ENCODE measurements at places on chromosomes 2 and 18.
A peak's percentile ranks its signal among the peaks of the same experiment; 100 is the strongest.

DNA sequence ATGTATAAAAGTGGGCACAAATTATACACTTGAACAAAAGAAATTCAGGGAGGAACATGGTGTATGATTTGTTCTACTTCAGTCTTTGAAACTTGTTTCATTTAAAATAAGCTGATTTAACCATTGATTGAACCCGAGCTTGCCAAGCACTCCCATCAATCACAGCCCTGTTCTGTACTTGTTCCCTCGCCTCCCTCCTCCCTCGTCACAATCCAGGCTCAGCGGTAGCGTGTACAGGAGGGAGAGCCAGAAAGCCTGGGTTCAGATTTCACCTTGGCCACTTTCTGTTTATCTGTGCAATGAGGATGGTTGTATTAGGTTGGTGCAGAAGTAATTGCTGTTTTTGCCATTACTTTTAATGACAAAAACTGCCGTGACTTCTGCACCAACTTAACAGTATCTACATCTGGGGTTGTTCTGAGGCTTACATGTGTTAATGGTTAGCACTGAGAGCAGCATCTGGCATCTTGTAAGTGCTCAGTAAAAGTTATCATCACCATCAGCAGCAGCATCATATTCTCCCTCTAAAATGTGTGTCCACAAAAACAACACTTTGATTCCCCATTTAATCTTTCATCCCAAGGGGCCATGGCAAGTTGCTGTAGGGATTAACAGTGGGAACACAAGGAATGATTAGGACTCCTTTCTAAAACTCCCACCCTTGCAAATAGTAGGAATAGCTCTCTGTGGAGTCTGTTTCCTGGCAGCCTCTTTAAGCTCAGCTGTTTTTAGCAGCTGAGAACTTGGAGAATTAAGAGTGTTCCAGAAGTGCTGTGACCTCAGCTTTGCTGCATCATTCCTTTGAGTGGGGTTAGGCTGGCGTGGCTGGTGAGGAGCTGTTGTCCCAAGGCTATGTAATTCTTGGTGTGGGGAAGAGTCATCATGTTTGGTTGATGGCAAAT, 4.7 kb downstream of the DPYSL5 start:
- DNase-seq, result no peak

GRCh38 chr2:110766291-110766690, 33.9 kb downstream of the ACOXL start:
- DNase-seq, result no peak

DNA sequence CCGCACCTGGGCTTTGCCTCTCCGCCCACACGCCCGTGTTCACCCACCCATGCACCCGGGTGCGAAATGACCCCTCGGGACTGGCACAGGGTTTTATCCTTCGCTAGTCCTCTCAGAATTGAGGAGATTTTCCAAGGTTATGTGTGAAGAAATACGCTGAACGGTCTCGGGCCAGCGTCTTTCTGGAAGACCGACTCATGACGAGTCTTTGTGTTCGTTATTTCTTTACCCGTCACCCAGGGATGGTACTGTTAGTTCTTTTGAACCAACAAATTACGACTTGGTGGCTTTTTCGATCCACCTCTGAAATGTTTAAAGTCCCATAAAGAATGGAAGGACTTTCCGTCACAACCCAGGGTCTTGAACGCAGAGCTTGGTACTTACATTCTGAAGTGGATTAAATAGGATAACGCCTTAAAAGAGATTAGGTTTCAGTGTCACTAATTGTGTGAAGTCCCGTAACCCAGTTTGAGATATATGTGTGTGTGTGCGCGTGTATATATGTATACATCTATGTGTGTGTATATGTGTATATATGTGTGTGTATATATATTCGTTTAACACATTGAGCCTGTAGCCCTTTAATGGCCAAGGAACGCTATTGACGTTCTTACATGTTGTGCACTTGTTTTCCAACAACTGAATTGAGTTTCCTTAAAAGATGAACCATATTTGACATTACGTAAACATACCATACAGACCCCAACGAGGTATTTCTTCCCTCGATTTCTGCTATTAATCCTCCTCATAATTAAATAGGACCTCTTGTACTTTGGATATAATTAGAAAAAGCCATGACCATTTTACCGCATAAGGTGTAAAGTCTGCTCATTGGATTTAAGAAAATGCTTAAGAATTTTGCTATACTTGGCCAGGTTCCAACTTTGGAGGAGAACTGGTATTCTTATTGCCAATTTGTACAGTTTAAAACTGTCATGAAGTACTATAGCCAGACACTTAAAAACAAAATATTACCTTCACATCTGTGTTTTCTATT, 889 bp downstream of the ZC3H15 start:
- peak; percentile 35 for DNase-seq

DNA sequence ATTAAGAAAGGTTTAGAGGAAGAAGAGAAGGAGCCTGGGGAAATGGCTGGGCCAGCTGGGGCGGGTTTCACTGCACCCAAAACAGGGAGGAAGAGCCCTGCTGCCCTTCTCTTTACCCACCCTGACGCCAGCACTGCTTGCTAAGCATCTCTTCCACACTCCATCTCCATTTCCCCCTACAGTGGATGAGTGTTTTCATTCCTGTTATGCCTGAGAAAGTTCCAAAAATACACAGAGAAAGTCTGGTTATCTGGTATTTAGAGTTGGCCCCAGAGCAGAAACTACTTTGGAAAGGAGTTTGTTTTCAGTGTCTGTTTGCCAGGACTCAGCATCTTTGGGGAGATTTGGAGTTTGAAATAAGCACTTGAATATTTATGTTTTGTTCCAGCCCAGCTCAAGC, 451.0 kb downstream of the SLC4A3 start:
- DNase-seq, result no peak

GRCh38 chr2:2491964-2492363, 160.9 kb upstream of the MYT1L start:
- DNase-seq, result no peak

- DNase-seq, result no peak
These were observed 398.0 kb upstream of the CDH20 start for GRCh38 chr18:60935041-60935910.

- DNase-seq, result no peak
These were observed 41.1 kb downstream of the ACOXL start for GRCh38 chr2:110773401-110773921.

GRCh38 chr2:7911196-7911595, 770.7 kb upstream of the ID2 start:
- DNase-seq, result no peak

DNA sequence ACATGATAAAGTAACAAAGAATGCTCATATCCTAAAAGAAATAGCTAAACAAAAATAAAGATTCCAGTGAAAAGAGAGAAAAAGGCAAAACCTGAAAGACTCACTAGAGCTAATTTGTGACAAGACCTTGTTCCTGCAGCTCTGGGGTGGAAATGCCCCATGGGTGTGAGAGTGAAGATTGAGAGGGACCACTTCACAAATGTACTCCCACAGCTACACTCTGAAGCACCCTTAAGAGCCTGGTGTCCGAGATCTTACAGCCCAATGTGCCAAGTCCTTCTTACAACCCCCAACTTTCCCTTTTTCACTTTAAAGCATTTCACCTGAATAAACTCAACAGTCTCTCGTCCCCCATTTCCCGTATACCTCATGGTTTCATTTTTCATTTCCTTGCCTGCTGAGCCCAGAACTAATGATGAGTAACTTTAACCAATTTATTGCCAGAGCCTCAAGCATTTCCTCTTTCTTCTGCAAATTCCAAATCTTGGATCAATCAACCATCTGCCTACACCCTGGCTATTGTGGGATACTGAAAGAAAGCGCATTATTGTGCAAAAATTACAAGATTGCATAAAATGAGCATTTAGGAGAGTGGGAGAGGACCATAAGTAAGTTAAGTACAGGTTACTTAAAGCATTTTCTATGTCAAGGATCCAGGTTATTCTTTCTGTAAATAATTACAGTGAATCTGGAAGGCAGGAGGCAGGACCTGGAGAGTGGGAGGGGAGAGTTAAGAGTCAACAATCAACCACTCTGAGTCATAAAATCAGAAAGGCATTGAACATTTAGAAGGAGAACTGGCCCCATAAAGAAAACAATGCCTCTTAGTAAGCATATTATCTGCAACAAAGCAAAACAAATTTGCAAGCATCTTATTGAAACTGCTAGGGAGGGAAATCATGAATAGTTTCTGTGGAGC, 804.4 kb upstream of the CELF4 start:
- DNase-seq, result no peak

DNA sequence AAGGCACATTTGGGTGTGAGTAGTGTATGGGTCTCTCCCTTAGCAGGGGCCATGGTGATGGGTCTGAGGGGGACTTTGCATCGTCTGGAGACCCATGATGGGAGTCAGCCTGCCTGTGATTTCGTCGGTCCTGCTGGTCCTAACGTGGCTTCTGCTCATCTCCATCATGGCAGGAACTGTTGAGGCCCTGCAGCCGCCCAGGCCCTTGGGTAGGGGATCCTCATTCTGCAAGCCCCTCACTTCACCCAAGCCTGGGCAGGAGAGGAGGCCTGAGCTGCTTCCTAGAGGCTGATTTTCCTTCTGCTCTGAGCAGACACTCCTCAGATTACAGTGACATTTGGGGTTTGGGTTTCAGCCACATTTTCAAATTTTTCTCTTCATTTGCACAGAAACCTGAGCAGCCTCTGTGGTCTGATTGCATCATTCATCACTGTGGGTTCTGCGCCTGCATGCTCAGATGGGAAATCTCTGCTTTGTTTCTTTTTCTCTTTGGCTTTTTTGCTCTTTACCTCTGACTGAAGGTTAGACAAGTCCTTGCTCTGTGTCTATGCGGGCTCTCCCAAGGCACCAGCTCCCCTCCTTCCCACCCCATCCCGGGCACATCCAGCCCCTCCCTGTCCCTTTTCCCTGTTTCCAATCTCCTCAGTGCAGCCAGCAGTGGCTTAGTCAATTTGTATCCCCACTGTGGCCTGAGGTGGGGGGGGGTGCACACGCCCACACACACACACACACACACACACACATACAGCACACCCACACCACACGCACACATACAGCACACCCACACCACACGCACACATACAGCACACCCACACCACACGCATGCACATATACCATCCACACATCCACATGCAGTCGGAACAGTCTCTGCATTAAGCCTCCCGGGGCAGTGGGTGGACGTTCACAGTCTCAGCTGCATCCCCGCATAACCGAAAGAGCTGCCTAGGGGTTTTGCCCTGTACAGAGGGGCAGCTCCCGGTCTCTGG, 305.4 kb upstream of the HS6ST1 start:
- no peak for DNase-seq

GRCh38 chr2:128786741-128787478, 468.2 kb upstream of the HS6ST1 start:
- no peak for DNase-seq

DNA sequence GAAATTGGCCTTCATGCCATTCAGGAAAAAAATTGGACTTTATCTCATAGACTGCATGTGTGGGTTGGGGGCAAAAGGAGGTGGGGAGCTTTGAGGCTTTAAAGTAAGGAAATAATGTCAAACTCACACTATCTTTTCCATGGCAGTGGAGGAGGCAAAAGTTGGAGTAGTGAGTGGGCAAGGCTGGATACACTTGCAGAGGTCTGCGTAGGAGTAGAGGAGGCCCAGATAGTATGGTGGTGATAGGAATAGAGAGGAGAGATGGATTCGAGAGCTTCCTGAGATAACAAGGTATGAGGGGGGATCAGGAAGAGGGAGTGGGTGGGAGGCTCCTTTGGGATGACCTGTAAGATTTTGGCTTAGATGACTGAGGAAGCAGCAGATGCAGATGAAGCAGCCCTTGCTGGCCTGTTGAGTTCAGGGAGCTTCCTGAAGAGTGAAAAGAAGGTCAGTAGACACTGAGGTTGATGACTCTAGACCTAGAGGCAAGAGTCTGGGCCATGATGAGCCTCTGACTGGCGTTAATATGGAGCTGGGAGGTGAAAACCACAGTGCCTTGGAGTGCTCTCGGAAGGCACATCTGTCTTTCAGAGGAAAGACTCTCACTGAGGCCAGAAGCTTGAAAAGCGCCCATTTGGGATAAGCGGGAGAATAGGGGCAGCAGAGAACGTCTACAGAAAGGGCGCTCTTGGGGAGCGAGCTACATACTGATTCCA, 5.8 kb downstream of the UNC50 start:
- no peak for DNase-seq

- DNase-seq, result no peak
These were observed 98.0 kb downstream of the KCTD18 start for GRCh38 chr2:200411831-200412230.

DNA sequence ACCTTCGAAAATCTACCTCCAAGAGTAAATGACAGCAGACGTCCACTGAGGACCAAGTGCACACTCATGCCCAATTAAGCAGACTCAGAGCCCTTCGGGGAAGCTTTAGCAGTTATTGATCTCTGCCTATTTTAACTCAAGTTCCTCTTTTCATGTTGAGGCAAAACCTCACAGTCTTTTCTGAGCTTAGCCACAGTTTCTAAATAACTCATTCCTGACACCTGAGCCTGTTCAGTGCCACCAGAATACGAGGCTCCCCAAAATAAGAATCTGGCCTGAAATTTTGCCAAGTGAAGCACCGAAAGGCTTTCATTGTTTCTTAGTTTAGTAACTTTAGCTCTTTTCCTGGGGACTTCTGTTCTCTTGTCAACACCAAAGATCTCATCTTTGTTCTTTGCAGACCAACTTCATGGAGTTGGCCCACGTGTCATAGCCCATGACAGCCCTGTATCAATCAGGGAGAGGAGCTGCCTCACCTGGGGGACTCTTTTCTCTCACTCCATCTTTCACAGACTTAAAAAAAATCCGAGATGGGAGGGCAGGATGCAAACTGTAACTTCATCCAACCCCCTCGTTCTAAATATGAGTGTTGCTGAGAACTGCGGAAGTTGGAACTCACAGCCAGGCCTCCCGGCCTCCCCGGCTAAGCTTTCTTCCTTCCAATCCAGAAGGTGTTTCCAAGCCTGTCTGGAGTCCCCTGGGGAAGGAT, 22.2 kb downstream of the INPP5D start:
- DNase-seq, result no peak

- DNase-seq, result no peak
These were observed 4.1 kb upstream of the VSNL1 start for GRCh38 chr2:17536416-17536815.

GRCh38 chr2:72526623-72527022, 299.2 kb downstream of the EXOC6B start:
- DNase-seq, result no peak
